ENCODE measurements at places on chromosomes 4 and X.

GRCh38 chr4:13481569-13481968 is 2.6 kb downstream of the RAB28 start:
- peak; percentile 79 for DNase-seq

- DNase-seq: no peak
Measured at GRCh38 chr4:4456816-4457578, 70.1 kb downstream of the NSG1 start.

- DNase-seq: no peak
Measured at GRCh38 chr4:2332976-2333319, 71.0 kb upstream of the MXD4 start.

GRCh38 chr4:76637712-76638361 is 202.8 kb downstream of the SHROOM3 start:
- DNase-seq: peak; percentile 46

DNA sequence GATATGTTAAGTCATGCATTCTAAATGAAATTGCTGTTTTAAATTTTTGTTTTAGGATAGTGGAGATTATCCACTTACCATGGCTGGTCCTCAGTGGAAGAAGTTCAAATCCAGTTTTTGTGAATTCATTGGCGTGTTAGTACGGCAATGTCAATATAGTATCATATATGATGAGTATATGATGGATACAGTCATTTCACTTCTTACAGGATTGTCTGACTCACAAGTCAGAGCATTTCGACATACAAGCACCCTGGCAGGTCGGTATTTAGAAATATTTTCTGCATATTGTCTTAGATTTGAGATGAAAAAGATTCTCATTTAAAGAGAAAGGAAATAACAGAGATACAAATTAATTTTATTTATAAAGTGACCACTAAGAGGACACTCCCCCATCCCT is 83.6 kb downstream of the STAG2 start:
- no peak for DNase-seq

DNA sequence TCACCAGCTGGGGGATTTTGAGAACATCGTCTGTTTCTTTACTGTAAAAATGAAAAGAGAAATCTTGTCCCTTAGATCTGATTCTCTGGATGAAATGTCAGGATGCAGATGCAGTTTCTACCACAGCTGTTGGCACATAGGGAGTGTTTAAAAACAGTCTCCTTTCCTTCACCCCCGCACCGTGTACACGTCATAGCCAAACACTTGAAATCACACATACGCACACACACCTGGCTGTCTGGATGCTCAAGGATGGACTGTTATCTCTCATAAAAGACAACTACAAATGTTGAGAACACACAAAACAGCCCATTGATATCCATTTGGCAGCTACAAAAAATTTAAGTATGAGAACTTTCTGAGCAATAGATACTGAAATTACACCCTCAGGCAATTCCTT is 275.8 kb upstream of the CLNK start:
- DNase-seq: no peak

- peak; percentile 2 for DNase-seq
Measured at GRCh38 chr4:4735870-4736269, 123.6 kb upstream of the MSX1 start.

DNA sequence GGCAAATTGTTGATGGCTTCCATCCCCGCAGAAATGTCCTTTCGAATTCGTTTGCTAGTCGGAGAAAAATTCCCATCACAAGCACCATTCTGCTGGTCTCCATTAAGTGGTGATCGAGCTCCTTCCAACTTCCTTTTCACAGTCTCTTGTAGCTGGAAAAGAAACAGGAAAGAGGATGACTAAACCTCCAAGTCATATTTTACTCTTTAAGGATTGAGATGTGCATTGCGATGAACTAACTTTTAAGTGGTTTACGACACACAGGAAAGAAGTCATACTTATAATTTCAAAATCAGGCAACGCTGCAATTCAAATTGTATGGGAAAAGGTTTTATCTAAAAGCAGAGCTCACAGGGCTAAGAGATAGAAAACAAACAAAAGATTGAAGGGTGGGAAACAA is 225.2 kb downstream of the MGST2 start:
- DNase-seq: peak; percentile 85

DNA sequence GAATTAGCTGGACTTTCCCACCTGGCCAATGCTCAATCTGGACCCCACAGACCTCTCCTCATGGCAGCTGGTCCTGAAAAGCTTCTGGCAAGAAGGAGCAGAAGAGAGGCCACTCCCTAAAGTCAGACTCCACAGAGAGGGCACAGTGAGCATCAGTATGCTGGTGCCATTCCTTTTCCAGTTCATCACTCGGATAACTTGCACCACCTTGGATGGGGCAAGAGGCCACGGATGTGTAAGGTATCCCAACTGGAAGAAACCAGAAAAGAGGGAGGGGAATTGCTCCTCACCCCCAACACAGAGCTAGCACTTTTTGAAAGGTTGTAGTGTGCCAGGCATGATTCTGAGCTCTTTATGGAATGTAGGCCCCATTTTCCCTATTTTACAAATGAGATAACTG is 85.9 kb downstream of the STK32B start:
- no peak for DNase-seq

- DNase-seq: no peak
Measured at GRCh38 chr4:153197301-153197700, 6.9 kb upstream of the TRIM2 start.

DNA sequence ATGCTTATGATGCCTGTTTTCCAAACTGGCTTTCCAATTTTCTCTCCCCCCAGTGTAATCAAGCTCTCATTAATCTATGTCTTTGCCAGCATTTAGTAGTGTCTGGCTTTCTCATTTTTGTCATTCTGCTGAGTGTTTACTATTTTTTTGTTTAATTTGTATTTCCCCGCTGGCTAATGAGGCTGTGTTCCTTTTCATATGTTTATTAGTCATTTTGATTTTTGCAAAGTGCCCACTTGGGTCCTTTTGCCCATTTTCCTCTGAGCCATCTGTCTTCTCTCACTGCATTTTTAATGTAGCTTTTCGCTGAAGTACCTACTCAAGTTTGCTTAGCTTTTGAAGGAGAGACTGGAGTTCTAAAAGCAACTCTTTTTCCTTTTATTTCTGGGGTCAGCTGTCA is 14.7 kb downstream of the DCK start:
- no peak for DNase-seq

DNA sequence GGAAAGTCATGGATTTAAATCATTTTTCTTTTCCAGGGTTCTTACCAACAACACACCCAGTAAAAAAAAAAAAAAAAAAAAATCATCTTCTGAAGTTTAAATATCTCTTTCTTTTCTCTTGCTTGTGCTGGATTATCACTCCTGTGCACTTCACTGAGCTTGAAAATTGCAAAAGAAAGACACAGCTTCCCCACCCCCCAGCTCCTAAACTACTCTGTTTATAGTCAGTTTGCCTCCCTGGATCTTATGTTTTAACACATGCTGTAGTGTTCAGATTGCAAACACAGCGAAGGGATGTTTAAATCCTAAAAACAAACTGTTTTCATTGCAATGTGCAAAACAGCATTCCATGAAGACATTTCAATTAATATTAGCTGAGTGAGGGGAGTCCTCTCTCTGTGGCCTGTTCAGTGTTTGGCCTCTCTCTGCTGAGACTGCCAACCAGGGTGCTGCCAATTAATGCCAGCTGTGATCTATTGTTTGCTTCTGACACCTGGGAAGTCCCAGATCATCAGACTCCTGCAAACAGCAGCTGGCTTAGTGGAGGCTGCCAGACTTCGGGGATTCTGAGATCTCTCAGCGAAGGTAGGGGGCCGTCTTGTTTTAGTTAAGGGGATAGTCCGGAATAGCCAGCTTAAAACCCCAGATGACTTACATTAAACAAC is 171.1 kb upstream of the PITX2 start:
- no peak for DNase-seq

- peak; percentile 71 for DNase-seq
Measured at GRCh38 chr4:185811509-185812364, at the start of gene SORBS2. Gene SORBS2, minus strand, starts transcription at chr4:185812194. Its CDS starts 121,623 bp downstream, at chr4:185690571.

GRCh38 chr4:89737888-89738287 is 99.1 kb downstream of the SNCA start:
- DNase-seq: no peak

DNA sequence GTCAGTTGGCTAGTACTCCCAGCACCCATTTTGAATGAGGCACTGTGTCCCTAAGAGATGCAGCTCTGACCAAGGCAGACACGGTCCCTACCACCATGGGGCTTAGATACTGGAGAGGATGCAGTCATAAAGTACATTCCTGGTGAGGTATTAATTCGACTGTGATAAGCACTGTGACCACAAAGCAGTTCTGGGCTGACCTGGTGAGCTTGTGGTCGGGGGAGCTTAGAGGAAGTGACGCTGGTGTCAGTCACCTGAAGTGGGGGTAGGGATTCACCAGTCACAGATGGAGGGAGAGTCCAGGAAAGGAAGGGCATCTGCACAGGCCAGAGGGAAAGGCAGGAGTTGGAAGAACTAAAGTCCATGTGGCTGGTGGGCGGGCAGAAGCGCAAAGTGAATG is 15.8 kb upstream of the CLTRN start:
- DNase-seq: peak; percentile 34

DNA sequence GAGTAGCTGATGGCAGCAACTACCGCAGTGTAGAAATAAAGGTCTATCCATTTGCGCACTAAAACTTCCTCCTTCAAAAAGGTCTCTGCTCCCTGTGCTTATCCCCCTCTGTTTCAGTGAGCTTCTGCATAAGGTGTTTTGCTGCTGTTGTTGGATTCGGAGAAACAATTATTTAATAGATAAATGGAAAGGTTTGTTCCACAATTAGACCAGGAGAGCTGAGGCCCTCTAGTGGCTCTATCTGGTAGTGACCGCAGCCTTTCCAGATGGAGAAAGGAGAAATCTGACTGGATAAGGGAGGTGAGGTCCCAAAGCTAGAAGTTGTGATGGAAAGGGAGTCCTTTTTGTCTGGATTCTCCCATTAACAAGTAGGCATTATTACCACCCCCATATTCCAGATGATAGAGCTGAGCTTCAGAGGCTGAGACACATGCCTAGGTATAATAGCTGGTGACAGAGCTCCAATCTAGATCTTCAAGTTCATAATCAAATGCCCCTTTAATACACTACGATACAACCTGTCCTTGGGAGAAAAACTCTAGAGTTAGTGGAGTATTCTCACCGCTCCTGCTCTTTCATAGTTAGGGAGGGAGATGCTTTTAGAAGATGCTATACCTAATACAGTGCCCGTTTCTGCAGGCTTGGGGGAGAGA is 5.1 kb upstream of the GABRQ start:
- peak; percentile 54 for DNase-seq

GRCh38 chrX:31117266-31117665 is 45.4 kb upstream of the FTHL17 start:
- DNase-seq: peak; percentile 17

- DNase-seq: peak; percentile 36
Measured at GRCh38 chr4:75723163-75724065, 963 bp upstream of the USO1 start.

DNA sequence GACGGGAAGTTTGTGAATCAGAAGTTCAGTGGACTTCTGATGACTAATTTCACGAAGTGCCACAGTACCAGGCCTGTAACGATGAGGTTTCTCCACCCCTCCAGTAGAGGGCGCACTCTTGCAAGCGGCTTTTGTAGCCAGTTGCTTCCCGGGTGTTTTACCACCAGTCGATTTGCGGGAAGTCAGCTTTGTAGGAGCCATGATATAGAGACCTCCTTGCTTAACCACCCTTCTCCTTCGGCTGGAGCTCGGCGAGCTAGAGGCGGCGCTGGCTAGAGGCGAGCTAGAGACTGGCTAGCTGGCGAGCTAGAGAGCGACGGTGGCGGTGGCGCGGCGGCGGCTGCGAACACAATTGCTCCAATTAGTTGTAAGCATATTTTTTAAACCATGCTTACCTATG is 72.0 kb downstream of the IL1RAPL1 start:
- no peak for DNase-seq

DNA sequence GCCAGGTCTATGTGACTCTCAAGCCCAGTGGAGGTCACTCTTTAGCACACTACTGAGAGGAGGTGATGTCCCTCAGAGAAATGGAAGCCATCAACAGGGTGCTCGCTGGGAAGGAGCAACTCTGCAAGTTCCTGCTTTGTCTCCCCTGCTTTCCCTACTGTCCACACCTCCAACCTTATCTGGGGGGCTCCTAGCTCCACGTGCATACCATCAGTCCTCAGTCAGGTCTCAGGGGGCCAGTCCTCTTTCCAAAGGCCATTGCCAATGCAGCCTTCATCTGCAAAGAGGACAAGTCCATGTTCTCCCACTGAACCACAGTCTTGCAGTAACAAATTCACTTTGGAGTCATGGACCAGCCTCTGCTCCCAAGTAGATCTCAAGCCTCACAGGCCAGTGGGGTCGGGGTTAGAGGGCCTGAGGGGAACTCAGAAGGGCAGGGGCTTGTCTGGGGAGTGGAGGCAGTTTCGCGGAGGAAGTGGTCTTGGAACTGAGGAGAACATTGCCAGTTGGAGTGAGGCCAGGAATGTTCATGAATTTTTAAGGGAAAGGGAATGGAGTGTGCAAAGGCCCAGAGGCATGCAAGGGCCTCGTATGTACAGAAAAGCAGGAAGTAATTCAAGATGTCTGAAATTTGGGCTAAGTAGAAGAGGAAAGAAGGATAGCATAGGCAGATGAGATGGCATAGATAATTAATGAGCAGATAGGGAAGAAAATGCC is 8.9 kb downstream of the RTL5 start:
- DNase-seq: no peak

DNA sequence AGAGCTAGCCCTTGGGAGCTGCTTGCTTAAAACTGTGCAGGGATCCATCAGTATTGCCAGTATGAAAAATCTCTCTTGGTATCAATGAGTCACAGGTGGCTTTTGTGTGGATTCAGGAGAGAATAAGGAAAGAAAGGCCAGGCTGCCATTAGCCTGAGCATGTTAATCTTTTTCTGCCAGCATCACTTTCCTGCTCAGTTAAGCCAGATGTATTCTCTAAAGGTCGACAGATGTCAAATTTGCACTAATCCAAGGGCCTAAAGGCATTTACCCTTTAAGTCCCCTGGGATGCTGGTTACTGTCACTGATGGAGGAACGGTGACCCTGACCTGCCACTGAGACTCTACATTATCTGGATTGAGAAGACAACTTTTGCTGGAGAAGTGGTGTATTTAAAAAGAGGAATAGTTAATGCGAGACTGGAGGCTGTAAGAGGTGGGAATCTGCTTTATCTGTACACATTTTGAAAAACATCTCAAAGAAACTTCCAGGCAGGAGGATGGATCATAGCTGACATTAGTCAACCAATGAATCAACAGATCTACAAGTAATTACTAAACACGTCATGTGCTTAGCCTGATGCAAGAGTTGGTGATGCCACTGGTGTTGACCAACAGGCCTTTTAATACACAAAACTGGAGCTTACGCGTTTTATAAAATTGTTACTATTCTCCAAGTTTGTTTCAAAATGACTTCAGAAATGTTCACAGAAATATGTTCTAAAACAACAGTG is 241.4 kb upstream of the ANXA3 start:
- no peak for DNase-seq

- no peak for DNase-seq
Measured at GRCh38 chrX:20412871-20413486, 146.3 kb upstream of the RPS6KA3 start.

- no peak for DNase-seq
Measured at GRCh38 chr4:16508968-16509367, 282.7 kb upstream of the TAPT1 start.

DNA sequence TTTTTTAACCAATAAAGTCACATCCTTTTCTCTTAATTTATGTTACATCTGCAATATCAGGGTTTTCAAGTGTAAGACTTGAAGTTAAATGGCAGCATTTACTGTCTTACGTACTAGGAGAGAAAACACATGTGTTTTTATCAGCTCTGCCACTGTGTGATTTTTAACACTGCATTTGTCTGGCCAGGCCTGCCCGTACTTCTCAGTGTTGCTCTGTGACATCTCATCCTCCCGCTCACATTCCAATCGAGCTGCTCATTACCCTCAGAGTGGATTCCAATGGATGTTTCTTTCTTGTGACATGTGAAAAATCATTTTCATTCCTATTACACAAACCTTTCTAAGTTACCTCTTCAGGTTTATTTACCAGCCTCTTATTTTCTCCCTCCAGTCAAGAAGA is 420.3 kb downstream of the FAT4 start:
- peak; percentile 94 for DNase-seq
